ENCODE measurements at places on chromosomes 1 and 21.

GRCh38 chr21:30932686-30933085 is 51.3 kb upstream of the KRTAP11-1 start:
- DNase-seq, result no peak

GRCh38 chr21:15722591-15723324 is 7.0 kb upstream of the USP25 start:
- DNase-seq, result no peak

GRCh38 chr1:117001254-117001927 is at the start of gene CD101:
CD101 (plus strand) TSS chr1:117001760; CDS start chr1:117001818, 58 bp downstream.
- DNase-seq, result no peak

GRCh38 chr1:158493054-158493453 is 21.0 kb downstream of the OR10R2 start:
- DNase-seq, result no peak

GRCh38 chr1:150789396-150789795 is 18.7 kb downstream of the CTSK start:
- DNase-seq, result no peak

- no peak for DNase-seq
Measured at GRCh38 chr1:64139877-64140276, 63.5 kb upstream of the UBE2U start.

- peak; percentile 21 for DNase-seq
Measured at GRCh38 chr1:60425528-60425927, 352.0 kb upstream of the C1orf87 start.

- DNase-seq, result peak; percentile 15
Measured at GRCh38 chr1:151106894-151107293, 36.3 kb downstream of the GABPB2 start.

DNA sequence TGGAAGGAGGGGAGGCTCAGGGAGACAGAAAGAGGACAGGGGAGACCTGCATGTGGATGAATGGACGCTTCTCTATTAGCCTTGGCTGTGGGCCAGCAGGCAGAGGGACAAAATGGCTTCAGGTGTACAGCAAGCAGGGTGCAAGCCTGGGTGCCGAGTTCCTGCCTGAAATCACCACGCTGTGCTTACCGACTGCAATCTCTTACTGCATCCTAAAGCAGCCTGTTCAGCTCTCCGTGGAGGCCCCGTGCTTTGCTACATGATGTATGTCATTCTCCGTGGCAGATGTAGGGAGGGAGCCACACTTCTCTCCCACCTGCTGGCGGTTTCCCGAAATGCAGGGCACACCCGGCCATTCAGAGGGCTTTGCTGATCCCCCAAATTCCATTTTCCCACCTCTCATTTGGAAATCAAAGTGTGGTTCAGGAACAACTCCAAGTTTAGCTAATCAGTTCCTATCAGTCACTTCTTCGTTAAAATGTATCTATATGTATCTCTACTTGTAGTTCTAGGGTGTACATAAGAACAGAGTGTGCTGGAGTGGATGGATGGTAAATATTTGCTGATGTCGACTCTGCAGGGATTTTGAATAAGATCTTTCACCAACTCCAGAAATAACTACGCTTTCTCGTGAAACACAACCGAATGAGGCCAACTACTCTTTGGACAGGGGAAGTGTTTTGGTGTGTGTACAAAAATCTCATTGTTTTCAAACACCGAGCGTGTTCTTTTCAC is 122.3 kb upstream of the BACE2 start:
- no peak for DNase-seq

- no peak for DNase-seq
Measured at GRCh38 chr1:145912128-145912641, 2.3 kb upstream of the ITGA10 start.

- DNase-seq, result peak; percentile 34
Measured at GRCh38 chr1:206895837-206896242, 1.4 kb upstream of the IL24 start.

DNA sequence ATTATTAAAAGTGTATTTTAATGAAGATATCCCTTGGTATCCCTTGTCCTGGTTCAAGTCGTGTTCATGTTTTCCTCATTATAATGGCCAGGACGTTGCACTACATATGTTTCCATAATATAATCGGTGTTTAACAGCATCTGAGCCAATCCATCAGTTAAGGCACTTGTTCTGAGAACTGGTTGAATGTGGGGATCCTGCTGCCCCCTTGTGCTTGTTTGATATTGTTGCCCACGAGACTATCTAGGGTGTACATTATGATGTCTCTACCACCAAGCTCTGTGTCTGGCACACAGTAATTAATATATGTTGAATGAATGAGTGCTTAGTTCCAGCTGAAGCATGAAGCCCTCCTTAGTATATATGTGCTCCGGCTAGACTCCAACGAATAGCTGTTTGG is 193.0 kb downstream of the CACNA1E start:
- peak; percentile 22 for DNase-seq

- DNase-seq, result no peak
Measured at GRCh38 chr1:10179406-10180091, 30.8 kb upstream of the KIF1B start.

GRCh38 chr1:93528412-93528811 is 80.5 kb downstream of the FNBP1L start:
- DNase-seq, result no peak

DNA sequence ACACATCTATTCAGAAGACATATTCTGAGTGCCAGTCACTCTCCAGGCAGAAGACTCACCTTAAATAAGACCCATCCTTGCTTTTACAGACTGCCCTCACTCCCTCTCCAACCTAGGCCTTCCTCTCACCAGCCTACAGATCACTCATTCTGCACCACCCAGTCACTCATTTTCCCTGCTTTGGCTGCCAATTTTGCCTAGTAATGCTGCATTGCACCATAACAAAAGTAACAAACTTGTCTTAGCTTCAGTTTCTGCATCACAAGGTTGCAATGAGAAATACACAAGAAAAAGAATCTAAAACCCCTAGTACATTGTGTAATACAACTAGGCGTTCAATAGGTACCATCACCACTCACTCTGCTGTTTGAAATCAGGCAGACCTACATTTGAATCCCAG is 292.4 kb downstream of the PLPP3 start:
- no peak for DNase-seq

- DNase-seq, result no peak
Measured at GRCh38 chr1:26724118-26724517, 28.3 kb downstream of the ARID1A start.

DNA sequence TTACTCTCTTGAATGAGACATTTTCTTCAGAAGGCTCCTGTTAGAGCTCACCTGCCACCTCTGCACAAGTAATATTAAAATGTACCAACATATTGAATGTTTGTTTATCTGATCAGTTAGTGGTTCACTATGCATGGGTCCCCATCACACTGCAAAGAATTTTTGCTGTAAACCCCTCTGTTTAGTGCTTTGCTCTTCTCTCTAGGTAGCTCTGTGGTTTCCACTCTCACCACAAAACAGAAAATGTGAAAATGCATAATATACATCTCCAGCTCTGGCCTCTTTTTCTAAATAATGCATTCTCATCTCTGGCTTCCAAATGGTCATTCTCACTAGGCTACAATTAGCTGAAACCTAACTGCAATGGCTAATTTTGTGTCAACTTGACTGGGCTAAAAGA is 176.7 kb downstream of the TRIM33 start:
- no peak for DNase-seq

DNA sequence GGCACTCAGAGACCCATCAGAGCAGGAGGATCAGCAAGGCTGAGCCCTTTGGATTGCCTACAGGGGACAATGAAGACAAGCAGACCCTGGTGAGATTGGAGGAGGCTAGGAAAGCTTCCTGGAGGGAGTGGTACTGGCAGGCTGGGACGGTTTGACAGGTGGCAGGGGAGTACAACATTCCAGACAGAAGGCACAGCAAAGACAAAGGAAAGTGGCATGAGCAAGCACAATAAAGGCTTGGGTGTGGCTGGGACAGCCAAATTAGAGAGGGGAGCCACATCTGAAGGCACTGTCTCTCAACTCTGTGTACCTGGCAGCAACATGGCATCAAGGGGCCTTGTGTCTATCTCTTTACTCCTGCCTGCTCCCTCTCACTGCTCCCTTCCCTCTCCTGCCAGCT is 38.2 kb downstream of the DMAP1 start:
- no peak for DNase-seq
